ENCODE measurements at places on chromosomes 13 and 19.

- no peak for DNase-seq
These were observed 599 bp upstream of the F10 start for GRCh38 chr13:113121928-113122471.

- no peak for DNase-seq
These were observed 6.6 kb upstream of the PDX1 start for GRCh38 chr13:27913160-27913559.

GRCh38 chr13:45276913-45277312 lies 64.1 kb downstream of the TPT1 start:
- DNase-seq: no peak

DNA sequence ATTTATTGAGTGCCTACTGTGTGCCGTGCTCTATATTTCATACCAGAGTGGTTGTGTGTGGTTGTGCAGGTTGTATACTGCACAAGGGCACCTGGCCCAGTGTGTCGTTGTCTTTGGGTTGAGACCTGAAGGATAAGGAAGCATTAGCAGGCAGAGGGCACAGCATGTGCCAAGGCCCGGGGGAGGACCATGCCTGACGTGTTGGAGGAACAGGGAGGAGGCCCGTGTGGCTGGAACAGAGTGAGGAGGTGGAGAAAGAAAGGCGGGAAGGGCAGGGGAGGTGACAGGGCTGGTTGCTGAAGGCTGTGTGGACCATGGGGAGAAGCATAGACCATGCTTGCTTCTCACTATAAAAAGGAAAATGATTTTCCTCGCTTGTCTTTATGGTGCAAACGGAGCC lies 26.8 kb downstream of the CELF5 start:
- DNase-seq: no peak

DNA sequence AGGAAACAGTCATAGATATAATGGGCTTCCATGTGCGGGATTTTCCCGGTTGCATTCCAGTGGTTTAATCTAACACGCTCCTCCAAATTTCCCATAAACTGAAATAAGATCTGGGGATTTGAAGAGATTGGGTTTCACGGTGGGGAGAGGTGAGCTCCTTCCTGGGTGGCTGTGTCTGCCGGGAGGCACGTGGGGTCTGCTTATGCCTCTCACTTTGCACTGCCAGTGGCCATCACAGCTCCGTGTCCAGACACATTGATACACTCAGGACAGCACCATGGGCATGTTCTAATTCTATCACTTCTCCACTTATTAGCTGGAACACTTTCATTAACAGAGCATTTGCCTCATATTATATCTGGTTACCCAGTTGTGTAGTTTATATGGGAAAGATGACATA lies 73.4 kb downstream of the SOX1 start:
- no peak for DNase-seq

DNA sequence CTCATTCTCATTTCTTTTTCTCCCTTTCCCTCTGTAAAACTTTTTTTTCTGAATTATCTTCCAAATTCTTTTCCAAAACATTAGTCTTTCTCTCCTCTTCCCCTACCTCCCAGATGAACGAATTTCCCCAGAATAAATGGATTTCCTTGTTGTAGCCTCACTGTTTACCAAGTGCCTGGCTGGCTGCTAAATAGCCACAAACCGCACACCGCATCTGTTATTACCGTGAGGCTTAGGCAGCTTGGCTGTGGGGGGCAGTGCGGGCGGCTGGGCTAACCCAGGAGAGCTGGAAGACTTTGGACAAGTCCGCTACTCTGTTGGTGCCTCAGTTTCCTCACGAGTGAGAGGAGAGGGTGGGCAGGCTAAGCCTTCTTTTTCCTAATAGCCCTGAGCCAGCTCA lies 10.7 kb downstream of the IL17D start:
- no peak for DNase-seq

GRCh38 chr13:39494006-39494405 lies 109.0 kb downstream of the LHFPL6 start:
- DNase-seq: no peak
